GM18507 (cell line): ENCODE measurements at places on chromosomes 2 and 18.

DNA sequence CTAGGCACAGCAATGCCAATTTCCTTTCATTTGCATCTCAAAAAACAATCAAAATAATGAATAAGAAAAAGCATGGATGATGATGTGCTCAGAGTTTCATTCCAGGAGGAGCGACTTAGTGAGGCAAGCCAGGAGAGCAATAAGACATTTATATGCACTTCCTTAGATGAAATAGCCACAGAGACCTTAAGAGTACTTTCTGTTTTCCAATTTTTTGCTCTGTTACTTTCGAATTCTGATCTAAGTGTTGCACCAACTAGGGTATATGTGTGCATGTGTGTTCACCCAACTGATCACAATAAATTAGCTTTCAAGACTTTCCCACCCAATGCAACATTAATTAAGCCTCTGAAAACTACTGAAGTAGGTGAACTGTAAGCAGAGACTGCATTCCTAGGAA lies 709 bp downstream of the RAB27B start:
- DNase-seq = no peak

GRCh38 chr2:230153390-230153976 lies 66.3 kb downstream of the SP110 start:
- DNase-seq = no peak

- DNase-seq = no peak
Observed at GRCh38 chr2:125684932-125685331, 971.0 kb upstream of the GYPC start.

DNA sequence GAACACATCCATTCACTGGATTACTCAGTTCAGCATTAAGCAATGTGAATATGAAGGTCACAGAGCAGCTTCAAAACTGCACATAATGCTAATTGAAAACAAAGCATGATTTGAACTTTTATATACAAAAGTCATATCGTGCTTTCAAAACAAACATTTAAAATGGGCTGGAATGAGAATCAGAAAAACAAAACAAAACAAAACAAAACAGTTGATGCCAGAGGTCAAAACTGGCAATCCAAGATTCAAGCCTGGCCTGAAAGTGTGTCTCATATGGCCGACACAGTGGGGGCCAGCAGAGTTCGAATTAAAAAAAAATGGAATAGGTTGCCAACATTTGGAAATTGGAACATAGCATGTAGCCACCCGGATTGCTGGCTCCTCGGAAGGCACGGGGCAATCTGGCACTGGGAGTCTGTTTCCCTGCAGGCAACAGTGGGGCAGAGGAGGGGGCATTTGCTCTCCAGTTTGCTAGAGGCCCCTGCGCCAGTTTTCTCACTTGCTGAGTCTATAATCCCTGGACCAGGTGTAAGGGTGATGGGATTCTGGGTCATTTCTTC lies 294.4 kb downstream of the ZNF521 start:
- DNase-seq = no peak

GRCh38 chr2:128155970-128156369 lies 65.0 kb downstream of the UGGT1 start:
- DNase-seq = no peak

GRCh38 chr2:187148059-187148714 lies 299.2 kb upstream of the ZSWIM2 start:
- no peak for DNase-seq
